HT1080 (cell line): ENCODE measurements at places on chromosomes 7 and 10. TPM values are rescaled to one million over a fixed set of nuclear protein-coding genes. Genes with fewer than 3 reads are reported as not detected.

Gene GPR26
- not detected in 2 replicates for total RNA-seq

Gene GPR15LG
- total RNA-seq, result not detected in 2 replicates

DNA sequence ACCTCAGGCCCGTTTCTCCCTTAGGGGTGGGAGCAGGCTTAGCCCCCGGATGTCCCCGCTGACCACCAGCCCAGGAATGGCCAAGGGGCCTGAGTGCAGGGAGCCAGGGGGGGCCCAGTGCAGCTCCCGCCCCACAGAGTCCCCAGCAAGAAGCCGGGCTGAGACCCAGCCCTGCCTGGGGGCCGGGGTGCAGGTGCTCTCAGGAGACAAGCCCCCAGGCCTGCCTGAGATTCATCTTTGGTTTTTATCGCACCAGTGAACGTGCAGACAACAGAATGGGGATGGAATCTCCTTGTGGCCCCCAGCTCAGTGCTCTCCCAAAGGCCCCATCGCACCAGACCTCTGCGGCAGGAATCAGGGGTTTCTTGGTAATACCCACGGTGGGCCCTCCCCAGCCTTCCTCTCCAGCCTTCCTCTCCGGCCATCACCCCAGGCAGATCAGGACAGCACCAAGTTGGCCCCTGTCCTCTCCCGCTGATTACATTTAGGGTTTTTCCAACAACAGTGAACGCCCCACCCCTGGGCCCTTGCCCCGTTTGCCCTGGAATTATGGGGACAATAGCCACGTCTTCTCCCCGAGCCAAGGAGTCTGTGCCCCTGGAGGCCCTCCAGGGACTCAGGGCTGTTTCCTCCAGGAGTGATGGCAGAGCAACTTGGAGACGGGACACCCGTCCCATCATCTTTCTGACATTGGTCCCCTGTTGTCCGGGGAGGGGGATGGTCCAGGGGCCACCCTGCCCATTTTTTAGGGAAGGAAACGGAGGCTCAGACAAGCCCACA lies 22.4 kb downstream of the ADAP1 start:
- no peak for DNase-seq

DNA sequence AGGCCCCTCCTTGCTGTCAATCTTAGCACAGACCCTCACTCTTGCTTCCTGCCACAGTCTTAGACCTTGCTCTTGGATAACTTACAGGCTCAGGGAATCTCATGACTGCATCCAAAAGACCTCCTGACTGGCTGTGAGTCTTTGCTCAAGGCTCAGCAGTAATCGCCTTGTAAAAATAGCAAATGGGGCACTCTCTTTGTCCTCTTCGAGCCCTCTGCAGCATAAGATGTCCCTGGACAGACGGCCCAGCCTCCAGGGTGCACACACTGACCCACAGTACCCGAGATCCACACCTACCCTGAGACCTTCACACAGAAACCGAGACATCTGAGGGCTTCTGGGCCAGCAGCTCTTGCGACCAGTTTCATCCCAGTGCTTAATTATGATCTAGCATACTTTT lies 65.9 kb upstream of the DDC start:
- no peak for DNase-seq
